ENCODE measurements at places on chromosomes 6 and 20. TPM values are rescaled to one million over a fixed set of nuclear protein-coding genes. Genes with fewer than 3 reads are reported as not detected.

DNA sequence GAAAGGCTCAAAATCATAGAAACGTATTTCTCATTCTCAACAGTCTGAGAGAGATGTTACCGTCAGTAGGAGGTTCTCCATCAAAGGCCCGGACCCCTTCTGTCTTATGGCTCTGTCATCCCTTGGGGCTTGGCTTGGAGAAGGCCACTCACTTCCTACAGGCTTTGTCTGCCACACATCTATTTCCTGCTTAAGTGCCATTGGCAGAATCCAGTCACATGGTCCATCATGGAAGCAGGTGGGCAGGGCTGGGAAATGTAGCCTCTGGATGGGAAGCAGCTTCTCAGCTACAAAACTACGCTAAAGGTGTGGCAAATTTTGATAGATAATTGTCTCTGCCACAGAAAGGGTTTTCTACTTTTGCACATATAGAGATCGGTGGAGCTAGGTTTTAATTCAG lies 12.6 kb upstream of the ZFP64 start:
- peaks cover 10% of the 10 kb centered on the region for H3K27me3 ChIP-seq
- DNase-seq: no peak
- no peak overlapping the region for H3K4me3 ChIP-seq
- H3K36me3 ChIP-seq: no peaks in the 10 kb centered on the region
- H3K27ac ChIP-seq: no peak overlapping the region

DNA sequence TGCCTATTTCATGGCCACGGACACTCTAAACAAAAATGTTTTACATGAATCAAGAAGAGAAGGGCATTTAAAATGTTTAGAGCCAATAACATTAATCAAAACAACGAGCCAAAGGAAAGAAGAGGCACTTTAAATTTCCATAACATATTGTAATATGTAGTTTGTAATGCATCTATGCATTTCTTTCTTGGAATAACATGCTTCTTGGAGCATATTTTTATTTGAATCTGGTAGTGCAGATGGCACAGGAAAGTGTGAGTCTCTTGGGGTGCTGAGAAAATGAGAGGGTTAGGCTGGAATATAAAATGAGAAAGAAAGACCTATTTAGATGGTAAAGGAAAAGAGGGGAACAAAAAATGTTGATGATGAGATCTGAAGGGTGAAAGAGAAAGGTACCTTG lies 305.4 kb downstream of the BTBD3 start:
- no peaks in the 10 kb centered on the region for H3K27me3 ChIP-seq
- H3K27ac ChIP-seq: no peak overlapping the region
- H3K36me3 ChIP-seq: no peaks in the 10 kb centered on the region
- H3K4me1 ChIP-seq: no peaks in the 10 kb centered on the region
- no peak overlapping the region for H3K4me3 ChIP-seq

DNA sequence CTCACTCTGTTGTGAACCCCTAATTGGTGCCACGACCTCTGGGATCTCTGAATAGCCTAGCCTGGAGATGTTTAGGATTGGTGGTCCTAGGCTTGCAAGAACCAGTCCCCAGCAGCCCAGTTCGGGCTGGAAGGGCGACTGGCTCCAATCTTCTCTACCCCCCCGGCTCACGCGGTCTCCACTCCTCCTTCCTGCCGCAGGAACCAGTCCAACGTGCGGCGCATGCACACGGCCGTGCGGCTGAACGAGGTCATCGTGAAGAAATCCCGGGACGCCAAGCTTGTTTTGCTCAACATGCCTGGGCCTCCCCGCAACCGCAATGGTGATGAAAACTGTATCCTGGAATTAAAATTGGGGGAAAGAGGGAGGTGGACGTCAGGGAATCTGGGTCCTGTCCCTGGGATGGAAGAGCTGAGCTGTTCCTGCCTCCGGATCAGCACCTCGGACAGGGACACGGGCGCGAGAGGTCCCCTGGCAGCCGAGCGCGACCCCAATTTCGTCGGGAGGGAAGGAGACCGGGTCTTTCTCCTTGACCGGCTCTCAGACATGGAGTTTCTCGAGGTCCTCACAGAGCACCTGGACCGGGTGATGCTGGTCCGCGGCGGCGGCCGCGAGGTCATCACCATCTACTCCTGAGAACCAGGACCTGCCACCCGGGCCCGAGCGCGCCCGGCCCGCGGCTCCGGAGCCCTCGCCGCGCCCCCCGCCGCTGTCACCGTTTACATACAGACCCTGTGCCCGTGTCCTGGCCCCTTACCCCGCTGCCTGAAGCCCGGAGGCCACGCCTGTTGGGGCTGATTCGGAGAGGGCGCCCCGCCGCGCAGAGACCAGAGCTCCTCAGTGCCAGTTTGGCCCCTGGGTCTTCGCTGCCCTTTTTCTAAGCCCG lies 28.2 kb downstream of the SLC12A5 start:
- H3K4me1 ChIP-seq: no peaks in the 10 kb centered on the region
- H3K27me3 ChIP-seq: peaks cover 39% of the 10 kb centered on the region
- peaks cover 13% of the 10 kb centered on the region for H3K36me3 ChIP-seq
- H3K4me3 ChIP-seq: no peak overlapping the region
- no peak overlapping the region for H3K27ac ChIP-seq

GRCh38 chr6:24589334-24589733 lies 56.7 kb downstream of the KIAA0319 start:
- DNase-seq: no peak
- H3K4me1 ChIP-seq: peaks cover 13% of the 10 kb centered on the region
- no peaks in the 10 kb centered on the region for H3K27me3 ChIP-seq
- no peak overlapping the region for H3K27ac ChIP-seq
- H3K4me3 ChIP-seq: no peak overlapping the region
- no peaks in the 10 kb centered on the region for H3K36me3 ChIP-seq

- H3K27ac ChIP-seq: no peak overlapping the region
- peaks cover 48% of the 10 kb centered on the region for H3K36me3 ChIP-seq
- H3K27me3 ChIP-seq: no peaks in the 10 kb centered on the region
- no peak overlapping the region for H3K4me3 ChIP-seq
Measured at GRCh38 chr6:112160745-112161144, 73.4 kb downstream of the FAM229B start.

DNA sequence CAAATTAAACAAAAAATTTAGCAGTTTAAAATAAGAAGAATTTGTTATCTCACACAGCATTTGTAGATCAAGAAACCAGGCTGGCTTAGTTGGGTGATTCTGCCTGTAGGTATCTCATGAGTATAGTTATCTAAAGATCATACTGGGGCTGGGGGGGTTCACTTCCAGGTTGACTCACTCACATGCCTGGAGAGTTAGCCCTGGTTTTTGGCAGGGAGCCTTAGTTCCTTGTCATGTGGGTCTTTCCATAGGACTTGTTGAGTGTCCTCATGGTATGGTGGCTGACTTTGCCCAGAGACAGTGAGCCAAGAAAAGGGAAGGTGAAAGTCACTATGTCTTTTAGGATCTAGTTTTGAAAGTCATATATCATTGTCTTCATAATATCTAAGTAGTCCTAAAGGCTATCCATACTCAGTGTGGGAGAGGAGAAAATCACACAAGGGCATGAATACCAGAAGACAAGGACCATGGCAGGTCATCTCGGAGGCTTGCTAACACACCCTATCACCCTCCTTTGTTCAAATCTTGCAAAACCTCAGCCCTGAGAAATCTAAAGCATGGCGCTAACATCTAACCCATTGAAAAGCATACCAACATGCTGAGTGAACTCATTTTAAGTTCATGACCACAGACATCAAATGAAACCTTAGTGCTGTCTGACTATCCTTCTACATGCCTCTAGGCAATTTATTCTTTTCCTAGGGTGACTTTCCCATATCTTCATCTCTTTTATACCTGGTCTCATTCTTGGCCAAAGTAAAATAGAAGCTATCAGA lies 39.2 kb downstream of the CYP24A1 start:
- H3K27me3 ChIP-seq: no peaks in the 10 kb centered on the region
- no peaks in the 10 kb centered on the region for H3K4me1 ChIP-seq
- peak; percentile 79 for DNase-seq
- H3K27ac ChIP-seq: no peak overlapping the region

DNA sequence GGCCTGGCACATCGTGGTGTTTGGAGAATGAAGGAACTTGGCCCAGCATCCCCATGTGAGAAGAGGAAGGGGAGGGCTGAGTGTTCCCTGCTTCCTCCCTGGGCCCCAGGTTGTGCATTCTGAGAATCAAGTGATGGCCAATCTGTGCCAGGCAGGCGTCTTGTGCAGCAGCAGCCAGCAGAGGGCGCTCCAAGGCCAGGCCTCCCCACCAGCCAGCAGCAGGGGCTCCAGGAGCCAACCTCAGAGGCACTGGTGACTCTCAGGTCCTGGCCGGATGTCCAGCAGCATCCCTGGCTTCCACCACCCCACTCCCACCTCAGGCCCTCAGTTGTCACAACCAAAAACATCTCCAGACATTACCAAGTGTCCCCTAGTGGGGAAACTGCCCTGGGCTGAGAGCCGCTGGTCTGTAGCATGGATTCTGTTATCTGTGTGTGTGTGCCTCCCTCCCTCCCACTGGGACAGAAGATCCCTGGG lies 192.0 kb downstream of the PREX1 start:
- H3K4me3 ChIP-seq: no peak overlapping the region
- no peaks in the 10 kb centered on the region for H3K36me3 ChIP-seq
- no peak overlapping the region for H3K27ac ChIP-seq
- DNase-seq: peak; percentile 85
- H3K27me3 ChIP-seq: peaks cover 47% of the 10 kb centered on the region
- peaks cover 14% of the 10 kb centered on the region for H3K4me1 ChIP-seq

DNA sequence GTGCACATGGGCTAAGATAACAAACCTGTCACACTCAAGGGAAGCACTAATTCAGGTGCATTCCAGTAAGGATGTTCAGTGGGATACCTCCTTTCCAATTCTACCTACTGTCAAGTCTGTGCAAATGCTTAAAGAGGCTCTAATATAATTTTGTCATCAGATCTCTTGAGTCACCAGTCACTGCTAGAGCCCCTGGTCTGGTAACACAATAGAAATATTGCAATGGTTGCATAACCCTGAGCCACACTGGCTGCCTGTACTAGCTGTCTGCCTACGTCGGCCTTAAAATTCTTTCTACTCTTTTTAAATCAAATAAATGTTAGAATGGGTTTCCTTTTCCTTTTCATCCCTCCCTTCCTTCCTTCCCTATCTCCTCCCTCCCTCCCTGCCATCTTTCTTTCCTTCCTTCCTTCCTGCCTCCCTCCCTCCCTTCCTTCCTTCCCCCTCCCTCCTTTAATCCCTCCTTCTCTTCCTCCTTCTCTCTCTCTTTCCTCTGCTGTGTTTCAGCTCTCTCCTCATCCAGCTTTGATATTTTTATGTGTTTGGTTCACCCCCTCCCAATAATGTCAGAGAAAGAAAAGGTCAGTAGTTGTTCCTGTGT lies 28.1 kb upstream of the OLIG3 start:
- no peak for DNase-seq
- H3K27me3 ChIP-seq: no peaks in the 10 kb centered on the region
- no peak overlapping the region for H3K27ac ChIP-seq
- H3K4me1 ChIP-seq: no peaks in the 10 kb centered on the region

DNA sequence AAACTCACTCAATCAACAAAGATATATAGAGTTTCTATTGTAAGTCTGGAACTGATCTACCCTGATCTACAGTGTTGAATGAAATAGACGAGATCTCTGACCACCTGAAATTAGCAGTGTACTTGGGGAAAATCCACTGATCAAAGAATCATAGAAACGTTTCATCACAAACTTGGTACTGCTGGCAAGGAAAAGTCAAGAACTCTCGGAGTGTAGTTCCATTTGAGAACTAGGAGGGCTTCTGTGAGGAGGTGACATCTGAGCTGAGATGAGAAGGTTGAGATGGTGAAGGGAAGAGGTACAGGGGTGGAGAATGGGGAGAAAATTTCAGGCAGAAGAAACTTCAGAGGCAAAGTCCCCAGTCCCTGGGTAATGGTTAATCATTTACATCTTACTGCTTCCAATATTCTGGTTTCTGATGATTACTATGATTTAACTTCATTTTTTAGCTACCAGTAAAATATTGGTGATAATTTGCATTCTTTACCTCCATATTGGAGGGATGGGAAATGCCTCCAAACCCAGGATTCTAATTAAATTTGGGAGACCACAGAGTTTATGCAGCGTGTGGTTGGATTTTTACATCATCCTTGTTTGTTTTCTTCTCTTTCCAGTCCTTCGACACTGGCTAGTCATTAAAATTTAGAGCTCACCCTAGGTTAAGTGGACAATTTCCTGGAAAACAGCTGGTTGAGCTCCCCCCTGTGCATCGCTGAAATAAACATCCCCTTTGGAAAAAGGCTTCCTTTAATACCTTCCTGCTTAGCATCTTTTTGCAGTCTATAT lies 191.9 kb downstream of the BCAS1 start:
- no peaks in the 10 kb centered on the region for H3K27me3 ChIP-seq
- no peak overlapping the region for H3K27ac ChIP-seq
- H3K36me3 ChIP-seq: no peaks in the 10 kb centered on the region
- H3K4me1 ChIP-seq: peaks cover 16% of the 10 kb centered on the region
- DNase-seq: no peak

- no peaks in the 10 kb centered on the region for H3K4me1 ChIP-seq
- H3K27ac ChIP-seq: no peak overlapping the region
- no peaks in the 10 kb centered on the region for H3K36me3 ChIP-seq
- no peak for DNase-seq
- no peaks in the 10 kb centered on the region for H3K27me3 ChIP-seq
- H3K4me3 ChIP-seq: no peak overlapping the region
Measured at GRCh38 chr20:22687676-22688349, 103.4 kb upstream of the FOXA2 start.

- H3K27me3 ChIP-seq: no peaks in the 10 kb centered on the region
- no peak overlapping the region for H3K27ac ChIP-seq
- DNase-seq: no peak
Measured at GRCh38 chr6:169391473-169392071, 137.9 kb upstream of the THBS2 start.

GRCh38 chr6:145367149-145367548 lies 368.2 kb downstream of the EPM2A start:
- H3K4me1 ChIP-seq: no peaks in the 10 kb centered on the region
- no peak overlapping the region for H3K4me3 ChIP-seq
- no peak overlapping the region for H3K27ac ChIP-seq

DNA sequence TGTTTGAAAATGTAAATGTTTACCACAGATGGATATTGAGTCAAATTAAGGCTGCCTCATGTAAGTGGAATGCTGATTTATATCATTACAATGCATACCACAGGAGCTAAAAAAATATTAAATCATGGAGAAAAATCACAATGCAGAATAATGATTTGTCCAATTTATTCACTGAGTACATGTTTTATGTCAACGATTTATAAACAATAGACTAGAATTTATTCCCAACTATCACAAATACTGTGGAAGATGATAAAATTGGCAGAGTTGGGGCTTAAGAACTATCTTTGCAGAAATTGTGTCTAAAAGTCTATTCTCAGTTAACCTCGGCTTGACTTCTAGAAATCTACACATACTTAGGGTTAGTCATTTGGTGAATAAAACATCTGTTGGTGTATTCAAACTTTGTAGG lies 472.1 kb upstream of the MARCKS start:
- H3K4me1 ChIP-seq: no peaks in the 10 kb centered on the region
- DNase-seq: no peak
- no peak overlapping the region for H3K4me3 ChIP-seq
- H3K27me3 ChIP-seq: no peaks in the 10 kb centered on the region
- H3K36me3 ChIP-seq: no peaks in the 10 kb centered on the region
- no peak overlapping the region for H3K27ac ChIP-seq

The CDSN gene
- 0.35 TPM for total RNA-seq

The ORC3 gene
- total RNA-seq: 32.7 TPM

The BCAS4 gene
- total RNA-seq: 11.3 TPM

The LGSN gene
- total RNA-seq: not detected

All from Calu3 (cell line).